ENCODE measurements at places on chromosomes 7 and 10.

DNA sequence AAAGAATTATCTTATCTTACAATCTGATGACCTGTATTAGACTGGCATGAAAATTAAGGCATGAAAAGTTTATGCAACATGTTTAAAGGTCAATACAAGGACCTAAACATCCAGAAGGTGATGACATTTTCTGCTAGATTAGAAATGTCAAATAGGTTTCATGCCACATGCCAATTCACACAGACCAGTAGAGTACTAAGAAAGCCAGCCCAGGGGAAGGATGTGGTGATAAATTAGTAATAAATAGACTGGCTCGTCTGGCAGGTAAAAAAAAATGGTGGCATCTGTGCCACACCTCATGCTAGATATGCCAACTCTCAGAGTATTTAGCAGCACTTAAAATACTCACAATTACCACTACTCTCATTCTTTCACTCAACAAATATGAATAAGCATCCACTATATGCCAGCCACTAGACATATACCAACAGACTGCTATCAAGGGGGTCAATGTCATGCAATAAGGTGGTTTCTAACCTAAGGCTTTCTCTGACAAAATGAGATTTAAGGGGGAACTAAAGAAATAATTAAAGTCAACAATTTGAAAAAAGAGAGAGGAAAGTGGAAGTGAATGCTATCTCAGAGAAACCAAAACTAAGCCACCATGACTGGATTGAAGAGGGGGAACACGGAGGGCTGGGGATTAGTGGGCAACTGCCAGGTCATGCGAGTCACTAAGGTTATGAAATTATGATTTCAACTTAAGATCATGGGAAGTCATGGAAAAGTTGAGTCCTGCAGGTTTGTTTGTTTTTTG is 83.5 kb downstream of the SGMS1 start:
- no peak for DNase-seq

- no peak for DNase-seq
Observed at GRCh38 chr10:88608052-88608732, 21.6 kb downstream of the LIPJ start.

DNA sequence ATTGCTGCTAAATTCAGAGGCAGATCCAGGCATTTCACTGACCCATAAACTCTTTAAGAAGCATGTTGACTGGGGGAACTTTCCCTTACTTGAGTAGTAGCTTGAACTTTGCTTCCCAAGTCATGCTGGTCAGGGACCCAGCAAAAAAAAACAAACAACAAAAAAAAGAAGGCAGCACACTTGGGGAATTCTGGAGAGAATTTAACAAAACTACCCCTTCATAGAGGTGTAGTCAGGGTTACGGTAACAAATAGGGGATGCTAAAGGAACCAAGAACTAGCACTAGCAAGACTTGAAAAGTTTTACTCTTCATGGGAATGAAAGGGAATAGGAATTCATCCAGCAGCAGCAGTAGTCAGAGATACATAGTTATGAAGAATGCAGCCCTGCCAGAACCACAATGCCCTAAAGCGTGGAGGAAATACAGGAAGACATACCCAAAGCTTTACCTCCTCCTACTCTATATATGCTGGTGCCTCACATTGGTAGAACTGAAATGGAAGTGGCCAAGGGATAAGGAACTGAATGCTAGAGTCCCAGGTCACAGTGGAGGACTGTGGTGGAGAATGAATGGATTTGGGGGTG is 67.3 kb downstream of the PHYHIPL start:
- no peak for DNase-seq

- DNase-seq, result no peak
Observed at GRCh38 chr10:58980826-58981415, 195.5 kb upstream of the PHYHIPL start.

GRCh38 chr7:69808391-69808790 is 210.1 kb downstream of the AUTS2 start:
- DNase-seq, result no peak

- DNase-seq, result peak; percentile 47
Observed at GRCh38 chr10:31134311-31134952, 102.8 kb upstream of the ZNF438 start.

DNA sequence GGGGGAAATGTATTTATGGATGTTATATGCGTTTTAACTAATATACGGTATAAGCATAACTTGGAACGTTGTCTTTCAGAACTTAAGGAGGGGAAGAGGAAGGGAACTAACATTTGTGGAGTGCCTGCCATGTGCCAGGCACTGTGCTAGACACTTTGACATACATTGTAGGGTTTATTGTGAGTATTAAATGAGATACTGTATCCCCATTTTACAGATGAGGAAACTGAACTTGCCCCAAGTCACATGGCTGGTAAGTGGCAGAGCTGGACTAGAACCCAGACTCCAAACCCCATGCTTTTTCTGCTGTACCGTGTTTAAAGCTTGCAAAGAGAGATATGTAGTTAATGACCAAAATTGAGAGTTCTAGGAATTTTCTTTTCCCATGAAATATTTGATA is 74.6 kb downstream of the CREM start:
- DNase-seq, result no peak

DNA sequence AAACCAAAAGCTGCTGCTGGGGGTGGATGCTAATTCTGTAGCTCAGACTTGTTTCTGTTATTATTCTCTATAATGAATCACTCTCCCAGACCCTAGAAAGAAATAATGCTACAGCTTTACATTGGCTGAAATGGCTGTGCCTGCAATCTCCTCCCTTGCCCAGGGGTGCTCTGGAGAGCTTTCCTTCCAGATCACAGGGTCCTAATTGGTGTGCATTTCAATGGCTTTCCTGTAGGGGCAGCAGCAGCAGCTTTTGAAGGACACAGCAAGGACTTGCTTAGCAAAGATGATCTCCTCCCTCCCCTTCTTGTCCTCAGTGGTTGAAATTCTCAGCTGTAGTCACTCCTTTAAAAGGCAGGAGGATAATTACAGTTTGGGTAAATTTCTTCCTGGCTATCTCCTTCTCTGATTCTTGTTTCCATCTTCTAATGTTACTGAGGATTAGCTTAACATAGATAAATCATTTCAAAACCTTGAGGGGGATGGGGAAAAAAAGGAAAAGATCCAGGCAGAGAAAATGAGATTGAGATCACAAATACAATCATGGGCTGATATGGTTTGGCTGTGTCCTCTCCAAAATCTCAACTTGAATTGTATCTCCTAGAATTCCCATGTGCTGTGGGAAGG is 120.2 kb upstream of the CTTNBP2 start:
- DNase-seq, result peak; percentile 48

GRCh38 chr10:127406018-127406550 is 143.0 kb upstream of the NPS start:
- DNase-seq, result no peak

DNA sequence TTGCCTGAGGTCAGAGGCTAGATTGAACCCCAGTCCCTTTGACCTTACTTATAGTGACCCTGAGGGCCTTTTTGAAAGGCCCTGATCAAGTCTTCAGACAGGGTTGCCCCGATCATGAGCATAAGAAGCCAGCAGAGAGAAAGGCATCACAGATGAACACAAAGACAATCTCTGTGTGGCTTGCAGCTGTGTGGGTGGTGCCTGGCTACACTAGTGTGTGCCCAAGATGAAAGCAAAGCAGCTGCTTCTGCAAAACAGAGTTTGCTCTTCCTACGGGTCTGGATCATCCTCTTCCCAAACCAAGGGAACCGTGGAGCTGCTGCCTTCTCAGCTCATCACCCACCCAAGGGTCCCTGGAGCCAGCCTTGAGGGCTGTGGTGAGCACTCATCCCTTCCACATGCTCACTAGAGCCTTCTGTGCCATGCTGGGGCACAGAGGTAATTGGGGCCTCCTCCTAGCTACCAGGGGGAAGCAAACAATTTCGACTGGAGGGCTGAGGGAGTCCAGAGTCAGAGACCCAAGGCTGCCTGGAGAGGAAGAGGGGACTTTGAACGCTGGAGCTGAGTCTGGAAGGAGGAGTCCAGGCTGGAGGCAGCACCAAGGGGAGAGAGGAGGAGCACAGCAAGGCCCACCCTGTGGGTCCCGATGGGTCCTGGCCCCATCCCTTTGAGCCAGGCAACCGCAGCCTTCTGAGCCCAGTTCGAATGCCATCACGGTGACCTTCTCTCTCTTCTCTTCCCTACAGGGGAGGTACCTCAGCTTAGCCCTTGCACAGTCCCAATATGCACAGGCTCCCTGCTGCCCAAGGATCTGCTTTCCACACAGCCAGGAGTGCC is 42.3 kb downstream of the ANTXRL start:
- peak; percentile 81 for DNase-seq

GRCh38 chr10:24344279-24344678 is 135.3 kb downstream of the KIAA1217 start:
- DNase-seq, result no peak

- DNase-seq, result peak; percentile 56
Observed at GRCh38 chr7:6446838-6447580, 745 bp downstream of the DAGLB start.

- DNase-seq, result peak; percentile 82
Observed at GRCh38 chr10:100267239-100268104, at the start of gene CWF19L1. TSS of gene CWF19L1 (minus strand) at chr10:100267638. CDS start at chr10:100267593, 45 bp downstream.

DNA sequence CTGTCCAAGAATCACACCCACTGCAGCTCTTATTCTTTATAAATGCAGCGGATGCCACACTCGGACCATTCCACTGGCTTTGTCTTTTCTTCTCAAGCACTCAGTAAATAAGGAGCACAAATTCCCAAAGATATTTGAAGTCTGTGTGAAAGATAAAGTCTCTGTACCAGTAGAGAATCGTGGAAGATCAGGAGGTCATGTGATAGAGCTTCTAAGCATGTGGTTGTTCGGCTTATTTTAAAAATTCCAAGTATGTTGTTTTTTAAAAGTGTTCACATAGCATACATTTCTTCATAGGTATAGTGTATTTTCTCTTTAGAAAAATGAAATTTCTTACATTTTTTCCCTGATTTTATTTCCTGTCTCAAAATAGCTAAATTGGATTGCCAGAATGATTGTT is 75.8 kb downstream of the NOC3L start:
- no peak for DNase-seq

DNA sequence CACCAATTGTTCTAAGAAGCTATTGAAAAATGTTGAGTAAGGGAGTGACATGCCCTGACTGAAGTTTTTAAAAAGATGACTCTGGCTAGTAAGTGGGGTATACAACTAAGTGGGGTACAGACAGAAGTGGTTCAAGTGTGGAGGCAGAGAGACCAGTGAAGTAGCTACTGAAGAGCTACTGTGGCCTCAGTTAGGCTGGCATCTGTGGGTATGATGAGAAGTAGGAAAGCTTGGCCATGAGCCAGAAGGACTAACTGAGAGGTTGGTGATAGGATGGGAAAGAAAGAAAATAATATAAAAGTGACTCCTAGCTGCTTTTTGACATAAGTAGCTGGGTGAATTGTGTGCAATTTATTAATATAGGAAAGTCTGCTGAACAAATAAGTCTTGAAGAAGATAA is 176.6 kb downstream of the SEMA3D start:
- no peak for DNase-seq

DNA sequence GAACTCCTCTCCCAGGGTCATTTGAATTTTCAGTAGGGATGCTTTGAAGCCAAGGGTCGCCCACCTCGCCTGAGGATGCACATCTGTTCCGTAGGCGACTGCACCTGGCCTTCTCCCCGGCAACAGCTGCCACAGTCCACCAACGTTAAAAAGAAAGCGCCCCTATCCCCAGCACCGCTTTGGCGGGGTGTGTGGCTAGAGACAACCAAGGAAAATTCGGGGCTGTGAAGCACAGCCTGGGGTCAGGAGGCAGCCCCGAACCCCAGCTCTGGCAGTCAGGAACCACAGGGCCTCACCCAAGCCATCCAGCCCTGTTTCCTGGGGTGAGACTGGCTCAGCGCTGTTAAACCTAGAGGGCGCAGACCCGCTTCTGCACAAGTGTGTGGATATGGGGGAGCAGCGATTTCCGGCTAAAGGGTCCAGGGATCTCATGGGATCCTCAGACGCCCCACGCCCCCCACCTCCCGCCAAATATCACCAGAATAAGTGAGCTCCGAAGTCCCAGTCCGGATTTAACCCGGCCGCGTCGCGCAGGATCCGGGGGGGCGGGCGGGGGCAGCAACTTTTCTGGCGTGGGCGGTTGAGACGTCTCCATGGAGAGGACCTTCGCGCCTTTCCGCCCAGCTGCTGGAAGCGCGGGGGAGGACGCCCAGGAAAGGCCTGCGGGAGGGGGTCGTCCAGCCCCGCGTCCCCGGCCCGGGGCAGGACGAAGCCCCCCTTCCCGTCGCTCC is 822 bp downstream of the ZC3HAV1L start:
- no peak for DNase-seq

GRCh38 chr7:93374345-93374940 is 142.3 kb downstream of the VPS50 start:
- no peak for DNase-seq

DNA sequence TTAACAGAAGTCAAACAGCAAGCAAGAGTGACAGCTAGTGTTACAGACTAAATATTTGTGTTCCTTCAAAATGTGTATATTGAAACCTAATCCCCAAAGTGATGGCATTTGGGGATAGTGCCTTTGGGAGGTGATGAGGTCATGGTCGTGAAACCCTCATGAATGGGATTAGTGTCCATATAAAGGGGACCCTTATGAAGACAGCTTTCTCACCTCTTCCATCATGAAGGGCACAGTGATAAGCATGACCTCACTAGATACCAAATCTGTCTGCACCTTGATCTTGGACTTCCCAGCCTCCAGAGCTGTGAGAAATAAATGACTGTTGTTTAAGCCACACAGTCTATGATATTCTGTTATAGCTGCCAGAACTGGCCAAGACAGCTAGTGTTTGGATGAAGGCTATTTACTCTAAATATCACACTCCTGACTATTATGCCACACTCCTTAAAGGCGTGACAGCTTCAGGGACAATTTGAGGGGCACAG is 235.7 kb upstream of the TMEM72 start:
- DNase-seq, result no peak

DNA sequence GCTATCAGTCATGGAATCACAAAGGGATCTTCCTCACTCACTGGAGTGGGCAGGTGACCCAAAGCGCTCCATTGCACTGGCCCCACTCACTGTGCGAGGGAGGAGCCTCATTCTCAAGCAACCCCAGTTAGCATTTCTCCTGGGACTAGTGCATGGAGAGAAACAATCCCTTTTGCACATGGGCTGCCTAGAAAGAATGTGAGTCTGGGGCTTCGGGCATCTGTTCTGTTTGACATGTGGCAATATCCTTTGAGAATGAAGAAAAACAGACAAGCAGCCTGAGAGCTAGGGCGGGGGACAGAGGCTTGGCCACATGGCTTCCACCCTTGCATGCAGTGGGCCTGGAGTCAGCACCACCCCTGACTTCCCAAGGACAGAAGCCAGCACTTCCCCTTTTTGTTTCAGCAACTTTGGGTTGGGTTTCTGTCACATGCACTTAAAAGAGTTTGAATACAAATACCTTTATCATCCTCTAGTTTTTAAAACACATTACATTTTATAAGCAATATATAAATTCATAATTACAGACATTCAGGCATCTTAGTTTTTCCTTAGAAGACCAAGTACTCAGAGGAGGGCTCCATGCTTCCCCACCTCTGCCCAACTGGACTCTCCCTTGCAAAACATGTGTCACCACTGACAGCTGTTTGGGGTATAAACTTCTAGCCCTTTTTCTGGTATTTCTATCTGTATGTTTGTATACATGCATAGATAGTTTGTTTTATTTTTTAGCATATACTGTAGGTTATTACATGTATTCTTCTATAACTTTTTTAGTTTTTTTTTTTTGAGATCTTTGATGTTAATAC is 73.8 kb downstream of the RBM20 start:
- no peak for DNase-seq

GRCh38 chr10:50416181-50416824 is 165.0 kb upstream of the ASAH2 start:
- no peak for DNase-seq

Data from dorsolateral prefrontal cortex (tissue), 122 donors.